Hippocampal formation (tissue), 2 donors: ENCODE measurements at places on chromosomes 3 and 15.

- no peak for DNase-seq
Measured at GRCh38 chr15:71715914-71716313, 94.4 kb upstream of the NR2E3 start.

GRCh38 chr3:126408099-126408498, 13.4 kb downstream of the CFAP100 start:
- DNase-seq = no peak

- peak; percentile 13 for DNase-seq
Measured at GRCh38 chr15:87896936-87897335, 359.6 kb downstream of the NTRK3 start.

DNA sequence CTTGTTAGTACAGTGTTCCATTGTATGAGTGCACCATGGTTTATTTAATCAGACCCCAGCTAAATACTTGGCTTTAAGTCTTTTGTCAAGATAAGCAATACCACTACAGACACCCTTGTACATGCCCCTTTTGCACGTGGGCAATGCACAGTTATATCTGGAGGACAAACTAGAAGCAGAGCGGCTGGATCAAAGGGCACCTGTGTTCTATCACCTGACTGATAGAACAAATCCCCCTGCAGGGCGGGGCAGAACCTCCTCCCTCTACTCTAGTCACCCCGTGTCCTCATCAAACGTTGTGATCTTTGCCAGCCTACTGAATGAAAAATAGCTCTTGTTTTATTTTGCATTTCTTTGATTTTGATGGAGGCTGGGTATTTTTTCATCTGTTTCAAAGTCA, 314.9 kb downstream of the TLE3 start:
- DNase-seq = no peak

GRCh38 chr3:34988296-34988695, 651.0 kb upstream of the ARPP21 start:
- DNase-seq = no peak

DNA sequence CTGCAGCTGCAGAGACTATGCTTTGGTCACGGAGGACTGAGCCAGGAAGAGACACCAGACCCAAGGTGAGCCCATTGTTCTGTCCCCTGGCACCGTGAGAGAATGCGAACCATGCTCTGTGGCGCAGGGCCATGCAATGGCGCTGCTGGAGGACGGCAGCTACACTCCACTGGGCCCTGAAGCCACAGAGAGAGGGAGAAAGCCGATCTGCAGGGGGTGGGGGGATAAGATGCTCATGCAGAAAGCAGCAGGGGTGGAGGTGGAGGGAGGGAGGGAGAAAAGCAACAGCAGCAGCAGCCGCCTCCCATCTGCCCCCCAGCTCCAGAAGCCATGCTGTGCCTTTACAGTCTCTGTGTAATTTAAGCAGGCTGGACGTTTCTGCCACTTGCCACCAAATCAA, 5.3 kb downstream of the BDH1 start:
- DNase-seq = no peak

- no peak for DNase-seq
Measured at GRCh38 chr15:28935316-28935715, 49.5 kb downstream of the APBA2 start.

DNA sequence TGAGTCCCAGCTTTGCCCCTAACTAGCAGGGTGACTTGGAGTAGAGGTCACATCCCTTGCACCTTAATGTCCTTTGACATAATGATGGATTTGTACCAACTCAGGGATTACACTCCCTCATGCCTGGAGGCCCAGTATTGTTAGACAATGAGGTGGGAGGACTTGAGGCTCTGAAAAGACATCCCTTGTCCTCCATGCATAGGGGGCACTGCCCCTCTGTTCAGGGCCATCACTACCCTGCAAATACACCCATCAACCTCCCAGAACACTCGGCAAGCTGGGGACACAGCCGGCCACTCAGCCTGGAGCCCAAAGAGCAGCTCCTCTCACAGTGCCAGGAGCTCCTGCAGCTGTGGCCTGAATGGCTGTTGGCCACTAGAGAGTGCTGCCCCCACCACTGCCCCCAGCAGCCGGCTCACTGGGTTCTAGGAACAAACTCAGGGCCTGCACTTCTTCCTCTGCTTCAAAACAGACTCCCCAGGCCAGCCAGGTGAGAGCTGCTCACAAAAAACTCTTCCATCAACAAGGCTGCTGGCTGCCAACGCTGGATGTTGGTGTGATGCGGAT, 90.2 kb downstream of the GABRB3 start:
- DNase-seq = no peak

- no peak for DNase-seq
Measured at GRCh38 chr15:42352401-42352800, 6.9 kb upstream of the CAPN3 start.

- no peak for DNase-seq
Measured at GRCh38 chr3:150303768-150304167, 104.3 kb upstream of the TSC22D2 start.

DNA sequence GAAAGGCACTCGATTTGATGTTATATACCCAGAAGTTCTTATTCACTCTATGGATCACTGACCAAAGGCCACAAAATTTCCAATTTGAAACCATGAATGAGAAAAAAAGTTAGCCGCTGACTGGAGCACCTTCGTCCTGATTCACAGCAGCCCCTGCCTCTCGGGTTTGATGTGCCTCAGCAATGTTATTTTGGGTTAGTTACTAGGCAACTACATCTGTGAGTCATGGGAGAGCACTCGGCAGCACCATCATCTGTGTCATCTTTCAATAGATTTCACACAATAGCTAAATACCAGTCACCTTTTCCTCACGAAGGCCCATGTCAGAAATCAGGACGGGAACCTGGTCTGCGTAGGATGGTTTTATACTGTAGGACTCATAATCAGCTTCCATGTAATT, 269.2 kb downstream of the ZBBX start:
- DNase-seq = no peak

DNA sequence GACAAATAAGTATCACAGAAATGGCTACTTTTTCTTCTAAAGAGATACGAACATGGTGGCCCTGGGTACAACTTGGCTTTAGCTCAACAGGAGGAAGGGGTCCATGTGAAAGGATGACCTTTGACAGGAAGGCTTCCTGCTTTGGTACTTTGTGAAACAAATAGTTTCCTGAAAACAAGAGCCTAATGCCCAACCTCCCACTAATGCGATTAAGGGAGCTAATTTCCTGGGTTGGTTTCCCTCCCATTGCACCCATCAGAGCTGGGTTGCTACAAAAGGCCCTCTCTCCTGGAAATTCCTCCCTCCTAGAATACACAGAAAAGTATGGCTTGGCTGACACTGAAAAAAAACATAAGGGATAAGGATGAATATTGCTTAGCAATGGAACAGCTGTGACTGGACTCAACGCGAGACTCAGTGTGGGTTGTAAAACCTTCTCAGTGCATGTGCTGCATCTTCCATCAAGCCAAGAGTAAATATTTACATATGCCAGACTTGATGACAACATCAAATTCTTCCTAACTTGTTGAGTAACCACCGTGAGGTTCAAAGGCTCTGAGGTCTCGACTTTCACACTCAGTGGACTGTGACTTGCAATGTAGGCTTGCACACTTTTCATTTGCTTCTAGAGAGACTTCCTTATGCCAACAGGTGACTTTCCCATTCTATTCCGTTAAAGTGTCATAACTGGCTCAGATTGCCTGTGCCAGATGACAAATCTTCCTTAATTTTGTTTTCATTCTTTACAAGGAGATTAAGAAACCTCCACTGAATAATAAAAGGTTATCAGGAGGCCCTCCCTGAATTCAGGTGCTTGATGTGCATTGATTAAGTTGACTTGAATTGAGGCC, 60.1 kb downstream of the ADAMTS9 start:
- no peak for DNase-seq

GRCh38 chr3:23836536-23837230, 30.9 kb downstream of the UBE2E1 start:
- DNase-seq = no peak

- no peak for DNase-seq
Measured at GRCh38 chr3:106208967-106209366, 340.2 kb upstream of the CBLB start.

GRCh38 chr3:152314677-152315353, 46.1 kb downstream of the MBNL1 start:
- no peak for DNase-seq

GRCh38 chr3:197709135-197709534, 27.6 kb downstream of the RUBCN start:
- no peak for DNase-seq

DNA sequence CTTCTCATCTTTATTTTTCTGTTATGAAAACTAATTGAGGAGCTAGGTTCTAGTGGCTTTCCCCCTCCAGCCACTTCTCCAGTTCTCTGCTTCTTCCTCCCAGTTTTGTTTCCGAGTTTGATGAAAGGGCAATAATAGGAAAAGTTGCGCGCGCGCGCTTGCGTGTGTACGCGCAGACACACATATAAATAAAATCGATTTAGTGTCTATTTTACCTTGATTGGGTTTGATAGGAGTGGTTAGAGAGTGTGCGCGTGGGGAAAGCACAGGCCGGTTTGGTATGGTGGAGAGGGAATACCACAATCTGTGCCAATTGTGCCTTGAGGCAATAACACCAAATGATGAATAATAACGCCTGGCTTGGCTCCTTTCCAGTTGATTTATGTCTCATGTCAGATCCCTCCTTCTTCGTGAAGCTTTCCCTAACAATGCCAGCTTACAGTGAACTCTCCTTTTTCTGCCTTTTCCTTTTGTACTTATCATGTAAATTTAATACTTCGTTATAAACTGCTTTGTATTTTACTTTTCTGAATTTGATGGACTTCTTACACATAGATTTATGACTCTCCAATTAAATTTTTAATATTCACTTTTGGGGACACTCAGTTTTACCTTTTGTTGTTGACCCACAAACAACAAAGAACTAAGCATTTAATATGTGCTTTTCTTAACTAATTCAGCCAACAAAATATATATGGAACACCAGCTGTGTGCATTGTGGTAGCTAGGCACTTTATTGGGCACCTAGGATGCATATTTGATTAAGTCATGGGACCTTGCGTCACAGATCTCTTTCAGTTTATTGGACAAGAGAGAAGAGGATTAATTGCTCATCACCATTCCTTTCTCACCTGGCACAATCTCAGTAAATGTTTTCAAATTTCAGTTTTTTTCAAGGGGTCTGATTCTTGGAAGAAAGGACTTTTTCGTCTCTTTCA, 1.7 kb downstream of the TIPARP start:
- DNase-seq = no peak

GRCh38 chr3:150775001-150775599, 12.1 kb upstream of the SIAH2 start:
- no peak for DNase-seq

DNA sequence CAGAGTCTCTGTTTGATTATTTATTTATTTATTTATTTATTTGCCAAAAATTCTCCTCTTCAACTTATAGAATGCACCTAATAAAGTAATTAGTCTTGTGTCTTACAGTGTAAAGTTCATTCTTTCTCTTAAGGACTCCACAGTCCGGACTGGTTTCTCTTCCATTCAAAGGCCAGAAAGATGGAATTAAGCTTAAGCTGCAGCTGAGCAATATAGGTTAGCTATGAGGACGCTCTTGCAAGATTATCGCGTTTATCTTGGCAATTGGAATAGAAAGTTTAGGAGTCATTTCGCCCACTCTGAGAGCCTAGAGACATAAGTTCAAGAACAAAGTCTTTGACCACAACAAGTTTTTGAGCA, 15.0 kb downstream of the TAGLN3 start:
- DNase-seq = no peak

GRCh38 chr3:126721246-126721645, 17.2 kb downstream of the CHCHD6 start:
- no peak for DNase-seq

GRCh38 chr3:71900057-71900456, 115.1 kb upstream of the PROK2 start:
- DNase-seq = no peak

GRCh38 chr3:177860184-177860583, 662.9 kb upstream of the TBL1XR1 start:
- no peak for DNase-seq

DNA sequence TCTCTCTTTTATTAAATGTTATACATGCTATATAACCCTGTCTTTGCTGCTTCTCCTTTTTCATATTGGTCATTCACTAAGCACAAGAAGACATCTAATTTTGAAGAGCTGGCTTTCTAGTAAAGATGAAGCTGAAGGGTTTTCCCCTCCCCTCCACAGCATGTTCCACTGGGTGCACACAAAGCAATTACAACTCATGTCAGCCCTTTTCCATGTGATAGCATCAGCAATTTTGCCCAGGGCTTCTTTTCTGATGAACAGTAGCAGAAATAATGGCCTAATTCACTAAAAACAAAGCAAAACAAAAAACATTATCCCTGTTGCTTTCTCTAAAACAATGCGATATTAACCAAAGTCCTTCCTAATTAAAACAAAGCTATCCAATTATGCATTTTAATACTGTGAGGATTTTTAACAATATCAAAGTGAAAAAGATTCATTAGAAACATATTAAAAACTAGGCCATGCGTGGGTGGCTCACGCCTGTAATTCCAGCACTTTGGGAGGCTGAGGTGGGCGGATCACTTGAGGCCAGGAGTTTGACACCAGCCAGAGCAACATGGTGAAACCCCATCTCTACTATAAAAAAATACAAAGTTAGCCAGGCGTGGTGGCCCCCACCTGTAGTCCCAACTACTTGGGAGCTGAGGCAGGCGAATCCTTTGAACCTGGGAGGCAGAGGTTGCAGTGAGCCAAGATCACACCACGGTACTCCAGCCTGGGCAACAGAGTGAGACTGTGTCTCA, 12.2 kb upstream of the PIK3R4 start:
- no peak for DNase-seq

DNA sequence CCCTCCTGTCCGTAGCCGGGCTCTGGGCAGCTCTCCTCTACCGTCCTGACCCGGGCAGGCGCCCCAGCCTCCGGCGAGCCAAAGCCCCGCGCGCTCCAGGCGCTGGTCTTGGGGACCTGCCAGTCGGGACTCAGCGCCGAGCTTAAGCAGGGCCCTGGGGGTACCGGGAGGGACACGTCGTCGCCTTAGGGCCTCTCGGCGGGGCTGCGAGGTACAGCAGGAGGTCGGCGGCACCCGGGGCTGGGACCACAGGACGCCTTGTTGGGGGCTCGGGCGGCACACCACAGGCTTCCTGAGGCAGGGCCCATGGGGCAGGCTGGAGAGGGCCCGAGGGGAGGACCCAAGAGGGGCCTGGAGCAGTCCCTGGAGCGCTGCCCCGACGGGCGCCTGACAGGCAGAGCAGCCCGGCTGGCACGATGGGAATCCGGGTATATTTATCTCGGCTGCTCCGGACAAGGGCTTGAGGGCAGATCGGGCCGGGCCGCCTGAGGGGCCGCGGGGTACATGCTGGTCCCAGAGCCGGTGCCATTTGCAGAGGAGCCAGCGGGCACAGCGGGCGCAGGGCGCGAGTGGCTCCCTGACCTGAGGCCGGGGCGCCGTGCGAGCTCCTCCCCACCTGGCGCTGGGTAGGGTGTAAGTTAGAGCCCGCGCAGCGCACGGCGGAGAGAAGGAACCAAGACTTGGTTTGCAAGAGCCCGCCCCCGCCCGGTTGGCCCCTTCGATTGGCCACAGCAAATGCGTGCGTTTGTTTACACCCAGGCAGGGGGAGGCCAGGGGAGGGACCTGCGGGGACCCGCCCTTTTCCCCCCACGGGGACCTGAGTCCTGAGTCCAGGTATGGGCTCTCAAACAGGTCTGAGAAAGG, 574 bp downstream of the SLC38A3 start:
- no peak for DNase-seq

- no peak for DNase-seq
Measured at GRCh38 chr3:45244356-45244755, 18.3 kb upstream of the TMEM158 start.
